ENCODE measurements at places on chromosomes 3 and 15.

GRCh38 chr3:136595913-136596697 lies 156.1 kb downstream of the STAG1 start:
- no peak for DNase-seq

DNA sequence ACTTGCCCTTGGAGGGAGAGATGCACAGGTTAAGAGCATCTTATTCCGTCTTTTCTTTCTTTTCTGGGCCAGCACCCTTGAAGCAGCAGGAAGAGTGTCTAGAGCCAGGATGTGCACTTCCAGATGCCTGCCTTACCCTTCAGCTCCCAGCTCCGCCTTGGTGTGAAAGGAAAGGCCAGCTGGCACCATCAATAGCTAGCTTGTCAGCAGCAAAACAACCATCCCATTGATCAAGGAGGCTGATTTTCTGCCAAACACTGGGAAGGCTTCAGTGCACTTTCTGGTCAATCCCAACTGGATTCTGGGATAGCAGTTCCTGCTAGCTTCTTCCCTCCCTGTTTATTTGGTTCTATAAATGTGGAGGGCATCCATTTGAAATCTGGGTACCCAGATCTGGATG lies 110.9 kb upstream of the GALNT15 start:
- no peak for DNase-seq

DNA sequence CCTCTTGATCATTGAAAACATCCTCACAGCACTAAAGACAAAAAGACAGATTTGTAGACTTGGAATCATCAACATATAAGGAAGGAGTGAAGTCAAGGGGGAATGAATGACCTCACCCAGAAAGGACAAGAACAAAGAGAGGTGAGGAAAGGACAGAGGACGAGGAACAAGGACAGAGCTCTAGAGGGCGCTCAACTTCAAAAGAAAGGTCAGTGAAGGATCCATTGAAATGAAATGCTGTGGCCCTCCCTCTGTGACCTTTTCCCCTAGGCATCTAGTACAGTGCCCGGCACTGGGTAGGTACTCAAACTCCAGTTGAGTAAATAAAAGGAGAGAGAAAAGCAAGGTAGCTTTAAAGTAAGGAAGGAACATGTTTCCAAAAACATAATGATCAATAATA lies 2.6 kb downstream of the ATP8B4 start:
- peak; percentile 65 for DNase-seq

DNA sequence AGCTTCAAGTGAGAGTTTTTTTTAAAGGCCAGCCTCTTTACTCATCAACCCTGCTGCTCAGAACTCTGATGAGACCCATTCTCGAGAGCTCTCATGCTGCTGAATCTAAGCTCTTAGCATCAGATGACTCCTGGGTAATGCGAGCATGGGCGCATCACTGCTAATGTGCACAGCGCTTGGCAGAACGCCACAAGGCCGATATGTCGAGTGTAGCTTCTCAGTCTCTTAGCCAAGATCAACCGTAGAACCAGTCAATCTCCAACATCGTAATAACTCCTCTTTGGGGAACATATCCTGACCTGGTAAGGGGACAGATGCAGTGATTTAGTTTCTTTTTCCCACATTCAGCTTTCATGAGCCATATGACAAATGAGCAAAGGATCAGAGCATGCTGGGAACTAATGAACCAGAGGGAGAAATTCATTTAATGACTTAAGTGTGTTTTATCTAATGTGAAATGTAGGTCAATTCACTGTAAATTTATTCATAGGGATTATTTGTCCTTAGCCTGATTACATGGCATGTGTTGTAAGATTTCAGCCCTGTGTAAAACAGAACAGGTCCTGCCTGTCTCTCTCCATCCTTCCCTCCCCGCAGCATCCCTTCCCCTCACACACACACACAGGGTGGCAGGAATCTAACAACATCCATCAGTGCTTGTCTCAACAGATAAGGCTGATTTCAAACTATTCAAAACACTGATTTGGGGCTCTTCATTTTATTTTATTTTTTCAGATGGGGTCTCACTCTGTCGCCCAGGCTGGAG lies 195.4 kb upstream of the C2CD4B start:
- DNase-seq = no peak

DNA sequence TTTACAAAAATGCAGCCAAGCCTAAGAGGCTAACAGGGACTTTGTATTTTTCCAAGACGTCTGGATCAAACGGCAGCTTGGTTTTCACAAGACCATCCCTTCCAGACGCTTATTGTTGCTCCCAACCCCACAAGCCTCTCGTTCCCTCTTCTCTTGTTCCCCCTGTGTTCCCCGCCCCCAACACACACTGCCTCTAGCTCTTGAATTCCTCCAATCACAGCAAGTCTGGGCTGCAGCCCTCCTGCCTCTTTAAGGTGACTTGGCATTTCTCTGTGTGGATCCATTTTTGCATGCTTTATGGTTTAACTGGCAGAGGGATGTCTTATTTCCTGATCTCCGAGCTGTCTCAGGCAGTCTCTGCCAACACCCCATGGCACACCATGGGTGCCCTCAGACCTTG lies 182.2 kb downstream of the ABHD5 start:
- no peak for DNase-seq

DNA sequence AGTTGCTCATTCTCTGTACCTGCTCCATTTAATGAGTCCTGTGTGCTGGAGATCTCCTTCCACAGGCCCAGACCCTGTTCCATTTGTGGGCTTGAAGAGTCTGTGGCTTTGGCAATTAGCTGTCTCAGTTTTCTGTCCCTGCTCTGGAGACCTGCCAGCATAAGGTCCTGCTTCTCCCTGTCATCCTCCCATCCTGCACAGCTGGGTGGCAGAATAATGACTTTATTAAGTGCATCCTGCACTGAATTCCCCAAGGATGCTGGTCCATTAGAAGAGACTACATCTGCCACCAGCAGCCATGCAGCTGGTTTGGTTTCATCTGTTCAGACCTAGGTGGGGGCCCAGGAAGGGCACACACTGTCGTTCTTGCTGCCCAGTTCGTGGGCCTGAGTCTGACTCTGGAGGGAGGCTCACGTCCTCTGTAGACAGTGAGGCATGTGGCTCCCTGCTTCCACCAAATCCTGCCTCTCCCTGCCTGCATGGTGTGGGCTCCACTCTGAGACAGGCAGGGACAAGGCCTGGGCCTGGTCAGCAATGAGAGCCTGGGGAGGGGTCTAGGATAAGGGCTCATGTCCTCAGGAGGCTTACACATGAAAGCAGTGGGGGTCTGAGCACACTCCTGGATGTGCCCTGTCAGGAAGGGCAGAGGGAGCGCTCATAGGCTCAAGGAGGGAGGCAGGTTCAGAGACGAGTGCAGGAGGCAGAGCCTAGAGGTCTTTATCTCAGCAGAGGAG lies 78.4 kb upstream of the PRR23E start:
- DNase-seq = no peak

DNA sequence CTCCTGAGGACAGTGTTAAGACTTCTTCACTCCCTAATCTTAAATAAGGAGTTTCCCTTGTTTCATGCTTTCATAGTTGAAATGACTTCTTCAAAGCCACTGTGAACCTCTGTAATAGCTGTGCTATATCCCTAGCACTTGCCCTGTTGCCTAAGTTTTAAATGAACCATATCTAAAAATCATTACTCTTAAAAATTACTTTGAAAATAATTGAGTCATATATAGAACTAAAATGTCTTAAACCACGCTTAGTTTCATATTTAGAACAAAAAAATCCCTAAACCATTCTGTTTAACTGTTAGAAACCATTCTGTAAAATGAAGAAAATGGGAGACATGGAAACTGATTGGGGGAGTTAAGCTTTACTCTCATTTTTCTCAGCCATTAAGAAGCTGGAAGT lies 29.8 kb downstream of the DNAJC19 start:
- DNase-seq = no peak

DNA sequence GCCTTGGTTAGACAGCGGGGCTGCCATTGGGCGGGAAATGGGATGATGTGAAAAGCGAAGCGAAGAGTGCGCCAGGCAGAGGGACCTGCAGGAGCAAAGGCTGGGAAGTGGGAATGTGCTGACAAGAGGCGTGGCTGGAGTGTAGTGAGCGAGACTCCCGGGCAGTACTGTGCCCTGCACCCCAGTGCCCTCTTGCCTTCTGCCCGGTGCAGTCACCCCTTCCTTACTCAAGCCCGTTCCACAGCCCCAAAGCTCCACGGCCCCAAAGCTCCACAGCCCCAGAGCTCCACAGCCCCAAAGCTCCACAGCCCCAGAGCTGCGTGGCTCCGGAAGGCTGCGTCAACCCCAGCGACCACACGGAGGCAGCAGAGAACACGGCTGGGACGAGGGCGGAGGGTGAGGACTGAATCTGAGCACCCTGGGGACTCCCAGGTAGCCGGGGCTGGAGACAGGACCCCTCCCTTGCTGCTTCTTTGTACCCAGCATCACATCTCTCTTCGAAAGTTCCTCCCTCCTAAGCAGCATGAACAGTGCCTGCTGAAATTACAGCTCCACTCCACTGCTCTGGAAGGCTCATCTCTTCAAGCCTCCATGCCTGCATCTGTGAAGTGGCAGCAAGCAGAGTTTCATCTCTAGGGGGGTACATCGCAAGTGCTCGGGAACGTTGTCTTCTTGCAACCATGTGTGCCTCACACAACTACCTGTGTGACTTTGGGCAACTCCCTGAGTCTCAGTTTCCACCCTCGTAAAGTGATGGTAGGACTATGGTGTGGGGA lies 108.9 kb downstream of the FBLN2 start:
- peak; percentile 74 for DNase-seq

DNA sequence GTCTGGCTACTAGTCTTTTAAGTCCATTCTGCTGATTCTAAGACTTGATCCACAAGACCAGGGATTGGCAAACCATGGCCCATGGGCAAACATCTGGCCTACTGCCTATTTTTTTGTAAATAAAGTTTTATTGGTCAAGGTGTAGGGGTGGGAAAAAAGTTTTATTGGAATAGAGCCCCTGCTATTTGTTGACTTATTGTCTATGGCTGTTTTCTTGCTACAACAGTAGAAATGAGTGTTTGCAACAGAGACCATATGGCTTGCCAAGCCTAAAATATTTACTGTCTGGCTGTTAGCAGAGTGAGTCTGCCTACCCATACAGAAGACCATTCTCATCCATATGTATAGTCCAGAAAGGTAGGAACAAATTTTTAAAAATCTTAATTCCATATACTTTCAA lies 106.4 kb downstream of the PTPRG start:
- DNase-seq = no peak

DNA sequence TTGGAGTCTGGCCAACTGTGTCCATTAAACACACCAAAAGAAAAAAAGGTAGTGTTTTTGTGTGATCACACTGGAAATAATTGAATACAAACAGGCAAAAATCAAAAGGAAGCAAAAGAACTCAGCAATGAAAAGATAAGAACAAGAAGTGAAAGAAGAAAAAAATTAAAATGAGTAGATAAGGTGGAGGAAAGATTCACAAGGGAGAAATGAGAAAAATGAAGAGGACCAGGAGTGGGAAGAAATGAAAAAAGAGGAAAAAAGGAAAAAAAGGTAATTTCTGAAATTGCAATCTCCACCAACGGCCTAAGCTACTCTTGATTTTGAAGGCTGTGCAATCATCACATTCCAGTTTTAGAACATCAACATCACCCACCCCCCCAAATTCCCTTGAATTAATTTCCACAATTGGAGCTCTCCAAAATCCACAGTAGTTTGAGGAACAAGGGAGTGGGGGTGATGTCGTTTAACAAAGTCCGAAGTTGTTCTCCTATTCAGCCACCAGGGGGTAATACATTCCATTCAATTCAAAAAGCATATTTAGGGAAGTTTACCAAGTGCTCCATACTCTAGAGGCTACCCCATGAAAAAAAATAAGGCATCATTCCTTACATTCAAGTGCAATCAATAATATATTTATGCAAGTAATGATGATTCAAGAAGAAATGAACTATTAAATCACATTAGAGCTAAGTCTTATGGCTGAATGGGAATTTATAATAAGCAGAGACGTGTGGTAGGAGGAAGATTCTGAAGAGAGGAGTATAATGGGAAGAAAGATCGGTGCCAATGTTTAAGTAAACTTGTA lies 37.4 kb downstream of the ZNF860 start:
- peak; percentile 63 for DNase-seq

DNA sequence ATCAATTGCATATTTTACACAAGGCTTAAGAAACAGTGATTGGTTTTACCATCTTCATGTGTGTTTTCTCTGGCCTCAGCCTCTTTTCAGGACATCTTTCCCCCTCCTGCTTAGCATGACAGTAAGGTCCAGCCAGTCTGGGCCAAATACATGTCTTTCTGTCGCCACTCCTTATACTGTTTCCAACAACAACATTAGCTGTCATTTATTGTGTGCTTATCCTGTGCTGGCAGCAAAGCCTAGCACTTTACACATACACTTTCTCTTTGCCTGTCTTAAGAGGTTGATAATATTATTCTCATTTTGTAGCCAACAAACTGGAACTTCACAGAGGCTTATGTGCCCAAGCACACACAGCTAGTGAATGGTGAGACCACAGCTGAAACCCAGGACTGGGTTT lies 37.8 kb downstream of the B3GALNT1 start:
- no peak for DNase-seq

GRCh38 chr3:121126033-121126706 lies 218.2 kb downstream of the STXBP5L start:
- no peak for DNase-seq

GRCh38 chr3:89362496-89362895 lies 255.1 kb downstream of the EPHA3 start:
- DNase-seq = no peak

GRCh38 chr3:143207338-143207961 lies 87.9 kb downstream of the CHST2 start:
- DNase-seq = peak; percentile 29

DNA sequence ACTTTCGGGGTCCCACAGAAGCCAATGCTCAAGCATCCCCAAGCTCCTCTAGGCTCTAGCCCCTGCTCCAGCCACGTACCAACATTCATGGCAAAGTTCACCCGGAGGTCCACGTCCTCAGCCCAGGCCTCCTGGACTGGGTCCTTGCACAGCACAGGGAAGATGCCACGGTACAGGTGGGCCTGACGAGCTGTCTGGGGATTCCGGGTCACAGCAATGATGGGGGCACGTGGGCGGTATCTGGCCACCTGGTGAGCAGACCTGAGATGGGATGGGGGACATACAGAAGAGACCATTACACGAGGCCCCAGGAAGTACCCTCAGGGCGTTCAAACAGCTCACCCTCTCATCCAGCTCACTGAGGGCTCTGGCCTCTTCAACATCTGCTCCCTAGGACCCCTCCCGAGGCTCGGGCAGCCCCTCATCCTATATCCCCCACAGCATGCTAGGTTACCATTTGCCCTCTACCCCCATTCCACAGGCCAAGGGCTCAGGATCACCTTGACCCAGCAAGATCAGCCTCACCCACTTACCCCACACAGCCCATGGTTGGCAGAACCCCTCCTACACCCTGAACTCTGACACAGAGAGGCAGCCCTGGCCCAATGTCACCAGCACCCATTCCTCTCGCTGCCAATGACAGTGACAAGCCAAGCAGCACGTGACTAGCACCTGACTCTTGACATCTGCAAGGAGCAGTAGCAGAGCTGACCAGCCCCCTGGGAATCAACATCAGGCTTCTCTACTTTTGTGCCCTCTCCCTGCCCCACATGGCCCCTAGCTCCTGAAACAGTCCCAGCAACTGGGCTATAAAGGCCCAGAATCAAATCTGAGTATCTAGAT lies 3.0 kb upstream of the GRAMD2A start:
- DNase-seq = no peak

GRCh38 chr3:172148241-172148640 lies 108.9 kb downstream of the FNDC3B start:
- DNase-seq = no peak

- no peak for DNase-seq
These were observed 37.0 kb upstream of the PIK3R4 start for GRCh38 chr3:130783629-130784028.

Data from neural progenitor cell (in vitro differentiated cells).